Activated CD4-positive, alpha-beta T cell treated with anti-CD3 and anti-CD28 coated beads, Interleukin-10, Interleukin-2, amounts not matched to agents 100 ng/mL and 50 ng/mL, durations not matched to agents 16 hours and 8 hours (primary cell): ENCODE measurements at places on chromosomes 4 and X.
A peak's percentile ranks its signal among the peaks of the same experiment; 100 is the strongest.

- no peak for DNase-seq
Observed at GRCh38 chr4:13704761-13705160, 77.2 kb upstream of the BOD1L1 start.

DNA sequence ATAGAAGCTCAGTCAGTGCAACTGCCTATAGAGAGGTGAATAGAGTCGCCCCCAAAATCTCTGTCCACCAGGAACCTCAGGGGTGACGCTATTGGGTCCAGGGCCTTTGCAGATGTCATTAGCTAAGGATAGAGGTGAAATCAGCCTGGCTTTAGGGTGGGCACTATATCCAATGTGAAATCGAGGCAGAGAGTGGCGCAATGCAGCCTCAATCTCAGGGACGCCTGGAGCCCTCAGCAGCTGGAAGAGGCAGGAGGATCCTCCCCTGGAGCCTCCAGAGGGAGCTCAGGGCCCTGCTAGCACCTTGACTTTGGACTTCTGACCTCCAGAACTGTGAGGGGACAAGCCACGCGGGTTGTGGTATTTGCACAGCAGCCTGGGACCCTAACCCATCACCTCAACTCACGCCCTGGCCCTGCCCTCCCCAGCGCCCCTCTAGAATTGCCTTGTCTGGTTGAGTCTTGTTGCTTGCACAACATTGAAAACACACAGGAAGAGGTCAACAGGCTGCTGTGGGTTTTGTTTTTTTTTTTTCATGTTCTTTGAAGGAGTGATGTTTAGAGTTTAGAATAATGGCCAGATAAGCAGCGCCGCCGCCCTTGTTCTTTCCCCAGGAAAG, 89.4 kb upstream of the PSAPL1 start:
- DNase-seq: no peak

- DNase-seq: no peak
Observed at GRCh38 chr4:112266823-112267222, 18.9 kb downstream of the TIFA start.

GRCh38 chr4:159778298-159778697, 675.4 kb downstream of the RAPGEF2 start:
- no peak for DNase-seq

- DNase-seq: no peak
Observed at GRCh38 chrX:153672531-153673427, 834 bp downstream of the PNCK start.

DNA sequence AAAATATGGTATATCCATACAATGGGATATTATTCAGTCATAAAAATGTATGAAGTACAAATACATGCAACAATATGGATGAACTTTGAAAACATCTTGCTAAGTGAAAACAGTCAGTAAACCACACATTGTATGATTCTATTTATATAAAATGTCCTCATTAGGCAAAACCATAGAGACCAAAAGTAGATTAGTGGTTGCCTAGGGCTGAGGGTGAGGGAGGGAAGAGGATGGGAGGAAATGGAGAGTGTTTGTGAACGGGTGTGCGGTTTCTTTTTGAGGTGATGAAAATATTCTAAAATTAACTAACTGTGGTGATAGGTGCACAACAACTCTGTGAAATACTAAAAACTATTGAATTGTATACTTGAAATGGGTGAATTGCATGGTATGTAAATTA, 29.6 kb downstream of the TEX11 start:
- DNase-seq: no peak

DNA sequence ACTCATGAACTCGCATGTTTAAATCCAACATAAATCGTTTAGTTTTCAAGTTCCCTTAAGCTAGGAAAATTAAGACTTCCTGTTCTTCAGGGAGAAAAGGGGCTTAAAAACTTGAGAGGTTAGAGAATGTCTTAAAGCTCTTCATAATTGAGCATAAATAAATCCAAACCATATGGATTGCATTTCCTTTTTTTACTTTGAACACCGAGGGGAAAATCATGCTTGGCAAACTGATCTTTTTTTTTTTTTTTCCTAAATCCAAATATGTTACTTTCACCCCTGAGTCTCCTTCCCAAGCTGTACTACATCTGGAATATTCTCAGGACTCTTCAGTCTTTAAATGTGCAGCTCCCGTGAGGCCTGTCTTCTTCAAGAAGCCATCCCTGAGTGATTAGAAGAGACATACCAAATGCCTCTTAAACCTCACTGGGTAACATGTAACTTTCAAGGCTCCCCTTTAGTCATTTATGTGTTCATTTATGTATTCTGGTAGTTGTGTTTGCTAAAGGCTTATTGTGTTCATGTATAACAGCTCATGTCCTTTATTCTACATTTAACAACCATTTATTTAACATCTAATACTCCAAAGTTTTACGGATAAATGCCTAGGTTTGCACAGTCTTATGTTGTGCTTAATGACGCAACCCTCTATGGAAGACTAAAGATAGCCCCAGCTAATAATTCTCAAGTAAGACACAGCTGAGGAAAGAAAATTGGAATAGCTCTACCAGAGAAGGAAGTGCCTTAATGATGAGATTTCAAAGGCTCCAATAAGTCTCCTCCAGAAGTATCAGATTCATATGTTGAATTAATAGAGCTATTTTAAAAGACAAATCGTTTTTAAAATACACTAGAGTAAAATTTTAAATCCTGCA, 107.0 kb downstream of the AGTR2 start:
- no peak for DNase-seq

DNA sequence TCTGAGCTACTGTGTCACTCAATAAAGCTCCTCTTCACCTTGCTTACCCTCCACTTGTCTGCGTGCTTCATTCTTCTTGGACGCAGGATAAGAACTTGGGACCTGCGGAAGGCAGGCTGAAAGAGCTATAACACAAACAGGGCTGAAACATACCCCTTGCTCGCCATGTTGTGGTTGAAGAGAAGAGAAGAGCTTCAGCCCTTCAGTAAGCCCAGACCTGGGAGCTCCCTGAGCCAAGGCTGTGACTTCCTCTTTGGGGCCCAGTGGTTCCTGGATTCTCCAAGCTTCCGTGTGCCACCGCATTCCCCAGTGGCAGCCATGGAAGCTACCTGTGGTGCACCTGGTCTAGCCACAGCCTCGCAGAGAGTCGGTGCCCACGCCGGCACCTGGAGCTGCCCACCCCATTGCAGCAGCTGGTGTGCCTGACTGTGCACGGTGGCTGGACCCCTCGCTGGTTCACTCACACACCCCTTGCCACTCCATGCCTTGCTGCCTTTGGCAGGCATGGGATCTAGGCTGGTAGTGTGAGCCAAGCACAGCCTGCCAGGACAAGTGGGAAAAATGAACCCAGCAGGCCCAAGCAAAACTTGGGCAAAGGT, 160.6 kb downstream of the EVC2 start:
- no peak for DNase-seq

GRCh38 chrX:23861215-23861896, 46.4 kb downstream of the APOO start:
- no peak for DNase-seq

- no peak for DNase-seq
Observed at GRCh38 chr4:13171292-13172057, 312.7 kb downstream of the RAB28 start.

DNA sequence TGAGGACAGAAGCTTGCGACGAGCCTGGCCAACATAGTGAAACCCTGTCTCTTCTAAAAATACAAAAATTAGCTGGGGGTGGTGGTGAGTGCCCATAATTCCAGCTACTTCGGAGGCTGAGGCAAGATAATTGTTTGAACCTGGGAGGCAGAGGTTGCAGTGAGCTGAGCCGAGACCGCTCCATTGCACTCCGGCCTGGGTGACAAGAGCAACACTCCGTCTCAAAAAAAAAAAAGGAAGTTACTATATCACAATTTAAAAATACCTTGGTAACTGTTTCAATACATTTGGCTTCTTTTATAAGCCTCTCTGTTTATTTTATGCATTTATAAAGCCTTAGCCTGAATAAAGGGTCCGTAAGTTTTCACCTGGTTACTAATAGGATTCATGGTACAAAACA, 46.6 kb upstream of the CHRNA9 start:
- no peak for DNase-seq

DNA sequence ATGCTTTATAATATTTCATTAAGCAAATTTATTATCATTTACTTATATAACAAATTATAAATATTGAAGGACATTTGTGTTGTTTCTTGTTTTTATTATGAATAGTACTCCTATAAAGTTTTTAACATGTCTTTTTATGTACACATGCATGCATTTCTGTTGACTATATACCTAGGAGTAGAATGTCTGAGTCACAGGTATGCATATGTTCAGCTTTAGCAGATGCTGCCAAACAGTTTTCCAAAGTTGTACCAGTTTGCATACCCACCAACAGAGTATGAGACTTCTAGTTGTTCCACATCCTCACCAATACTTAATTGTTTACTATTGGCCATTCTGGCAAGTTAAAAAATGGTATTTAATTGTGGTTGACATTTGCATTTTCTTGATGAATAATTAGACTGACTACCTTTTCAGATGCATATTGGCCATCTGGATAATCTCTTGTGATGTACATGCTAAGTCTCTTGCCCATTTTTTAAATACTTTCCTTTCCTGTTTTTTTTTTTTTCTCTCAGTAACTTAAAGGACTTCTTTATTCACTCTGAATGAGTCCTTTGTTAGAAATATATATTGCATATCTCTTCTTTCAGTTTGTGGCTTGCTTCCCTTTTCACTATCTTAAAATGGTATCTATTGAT, 132.2 kb upstream of the TRIM2 start:
- no peak for DNase-seq

GRCh38 chr4:171017593-171017992, 795.6 kb upstream of the GALNTL6 start:
- no peak for DNase-seq

DNA sequence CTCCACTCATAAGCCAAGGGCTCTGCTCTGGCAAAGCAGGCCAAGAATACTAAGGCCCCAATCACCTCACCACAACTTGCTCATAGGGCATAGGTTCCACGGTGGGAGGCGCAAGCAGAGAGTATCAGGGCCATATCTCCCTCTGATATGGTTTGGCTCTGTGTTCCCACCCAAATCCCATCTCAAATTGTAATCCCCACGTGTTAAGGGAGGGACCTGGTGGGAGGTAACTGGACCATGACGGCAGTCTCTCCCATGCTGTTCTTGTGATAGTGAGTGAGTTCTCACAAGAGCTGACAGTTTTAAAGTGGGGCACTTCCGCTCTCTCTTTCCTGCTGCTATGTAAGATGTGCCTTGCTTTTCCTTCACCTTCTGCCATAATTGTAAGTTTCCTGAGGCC, 88.7 kb downstream of the SHROOM4 start:
- DNase-seq: no peak

GRCh38 chr4:16890651-16891050, 7.8 kb downstream of the LDB2 start:
- peak; percentile 18 for DNase-seq

DNA sequence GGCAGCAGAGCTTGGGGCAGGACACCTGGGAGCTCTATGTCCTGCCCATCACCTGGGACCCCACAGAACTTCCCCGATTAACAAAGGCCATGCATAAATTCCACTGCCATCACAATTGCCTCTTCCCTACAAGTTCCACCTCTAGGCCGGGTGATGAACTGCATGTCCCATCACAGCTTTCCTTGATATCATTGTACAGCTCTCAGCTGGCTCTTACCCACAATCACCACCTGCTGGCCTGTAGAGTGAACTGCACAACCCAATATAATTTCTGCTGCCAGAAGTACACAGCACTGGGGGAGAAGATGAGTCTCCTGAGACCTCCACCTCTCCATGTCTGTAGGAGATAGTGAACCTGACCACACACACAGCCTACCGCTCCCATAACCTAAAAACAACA, 285.0 kb upstream of the AADAT start:
- DNase-seq: peak; percentile 34

GRCh38 chr4:163085085-163085484, 81.6 kb downstream of the NAF1 start:
- no peak for DNase-seq

DNA sequence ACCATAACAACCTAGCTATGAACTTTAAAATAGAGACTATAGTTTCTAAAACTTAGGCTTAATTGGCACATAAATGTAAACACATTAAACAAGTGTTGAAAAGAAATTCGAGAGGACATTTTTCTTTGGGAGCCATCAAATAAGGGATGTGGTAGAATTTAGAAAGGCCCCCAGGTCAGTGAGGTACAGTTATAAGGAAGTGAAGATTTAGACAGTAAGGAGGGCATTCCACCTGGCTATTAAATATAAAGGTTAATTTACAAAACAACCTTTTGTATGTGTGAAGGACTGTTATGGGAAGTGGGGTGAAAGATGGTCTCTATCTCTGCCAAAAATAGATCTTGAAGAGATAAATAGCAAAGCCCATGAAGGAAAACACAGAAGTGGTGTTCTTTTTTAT, 83.9 kb downstream of the AFF1 start:
- DNase-seq: no peak

- DNase-seq: peak; percentile 14
Observed at GRCh38 chr4:108210989-108211835, 42.5 kb upstream of the LEF1 start.

GRCh38 chr4:34271479-34272355, 1972.6 kb downstream of the ARAP2 start:
- DNase-seq: no peak

- no peak for DNase-seq
Observed at GRCh38 chrX:126551306-126551705, 1.3 kb downstream of the DCAF12L1 start.

DNA sequence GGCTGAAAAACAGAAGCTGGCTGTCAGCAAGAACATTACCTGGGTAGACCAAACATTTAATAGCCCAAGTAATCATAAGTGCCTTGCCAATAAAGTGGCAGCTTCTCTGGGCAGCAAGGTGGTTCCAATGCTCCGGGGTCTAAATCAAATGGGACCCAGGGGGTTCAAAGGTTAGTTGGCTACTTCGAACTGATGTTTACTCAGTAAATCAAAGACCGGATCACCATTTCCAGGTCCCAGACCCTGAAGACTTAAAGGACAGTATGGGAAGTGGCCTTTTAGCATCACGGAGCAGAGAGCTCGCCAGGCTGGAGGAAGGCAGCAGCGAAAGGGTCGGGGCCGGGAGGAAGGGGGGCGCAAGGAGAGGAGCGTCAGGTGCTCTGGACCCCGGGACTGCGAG, 1.0 kb downstream of the SH3KBP1 start:
- DNase-seq: no peak

DNA sequence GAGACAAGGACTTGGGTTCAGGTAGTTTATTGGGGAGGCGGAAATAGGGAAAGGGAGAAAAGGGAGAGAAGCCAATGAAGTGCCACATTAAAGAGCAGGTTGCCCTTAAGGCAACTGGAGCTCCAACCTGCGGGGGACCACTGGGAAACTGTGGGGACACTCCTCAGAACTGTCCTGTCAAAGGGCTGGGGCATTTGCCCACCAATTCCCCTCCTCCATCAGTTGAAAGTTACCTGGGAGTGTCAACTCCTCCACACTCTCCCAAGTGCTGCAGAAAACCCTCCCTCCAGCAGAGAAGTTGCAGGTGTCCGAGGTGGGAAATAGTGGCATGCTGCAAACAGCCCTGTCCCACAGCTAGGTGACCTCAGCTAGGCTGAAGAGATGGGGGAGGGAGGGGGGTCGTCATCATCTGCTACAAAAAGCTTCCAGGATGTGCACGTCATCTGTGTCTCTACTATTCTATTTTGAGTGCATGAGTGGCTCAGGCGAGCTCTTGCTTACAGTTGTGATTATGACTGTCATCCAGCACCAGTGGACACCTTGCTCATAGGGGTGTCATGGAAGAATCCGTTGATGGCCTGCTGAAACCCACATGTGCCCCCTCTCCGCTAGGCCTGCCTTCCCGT, 41.5 kb upstream of the XPNPEP2 start:
- no peak for DNase-seq

GRCh38 chr4:866761-867390, 40.9 kb upstream of the CPLX1 start:
- DNase-seq: peak; percentile 23

GRCh38 chr4:122379239-122379638, 428 bp downstream of the ADAD1 start:
- no peak for DNase-seq
